ENCODE measurements at places on chromosomes 4 and X.

GRCh38 chr4:52987392-52988056 lies 125.4 kb downstream of the RASL11B start:
- DNase-seq, result no peak

GRCh38 chr4:177204126-177204525 lies 105.5 kb upstream of the NEIL3 start:
- DNase-seq, result no peak

GRCh38 chr4:184748251-184748652 lies 14.4 kb upstream of the CENPU start:
- no peak for DNase-seq

DNA sequence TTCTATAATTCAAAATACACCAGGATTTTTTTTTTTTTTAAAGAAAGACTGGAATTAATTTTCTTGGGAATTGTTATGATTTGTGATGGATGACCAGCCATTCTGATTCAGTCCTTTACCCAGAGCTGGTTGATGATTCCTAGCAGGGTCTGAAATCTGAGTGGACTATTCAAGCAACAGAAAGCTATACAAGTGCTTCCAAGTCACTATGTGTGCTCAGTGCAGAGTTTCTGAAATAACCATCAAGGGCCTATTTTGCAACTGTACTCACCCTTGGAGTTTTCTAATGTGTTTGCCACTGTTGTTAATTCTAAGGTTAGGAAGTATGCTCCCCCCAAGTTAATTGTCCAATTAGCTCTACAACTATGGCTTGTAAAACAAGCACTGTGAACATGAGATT lies 137.7 kb upstream of the RAPGEF2 start:
- DNase-seq, result no peak

- DNase-seq, result no peak
Measured at GRCh38 chr4:2817701-2818350, 24.9 kb downstream of the SH3BP2 start.

DNA sequence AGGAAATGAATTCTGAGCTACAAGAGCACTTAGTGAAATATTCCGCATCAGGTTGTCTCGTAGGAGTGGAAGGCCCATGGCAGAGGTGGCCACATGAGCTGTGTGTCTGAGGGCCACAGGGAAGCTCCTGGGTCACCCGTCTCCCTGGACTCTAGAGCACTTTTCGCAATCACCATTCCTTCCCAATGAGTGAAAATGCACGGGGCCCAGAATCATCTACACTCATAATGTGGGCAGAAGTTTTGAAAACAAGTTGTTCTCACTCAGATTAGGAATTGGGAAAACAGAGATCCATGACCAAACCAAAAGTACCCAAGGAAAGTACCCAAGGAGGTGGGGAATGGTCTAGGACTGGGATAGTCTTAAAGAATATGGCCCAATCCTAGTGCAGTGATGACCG lies 94.4 kb downstream of the SCD5 start:
- no peak for DNase-seq

- no peak for DNase-seq
Measured at GRCh38 chr4:2462992-2463762, 5.7 kb upstream of the RNF4 start.

DNA sequence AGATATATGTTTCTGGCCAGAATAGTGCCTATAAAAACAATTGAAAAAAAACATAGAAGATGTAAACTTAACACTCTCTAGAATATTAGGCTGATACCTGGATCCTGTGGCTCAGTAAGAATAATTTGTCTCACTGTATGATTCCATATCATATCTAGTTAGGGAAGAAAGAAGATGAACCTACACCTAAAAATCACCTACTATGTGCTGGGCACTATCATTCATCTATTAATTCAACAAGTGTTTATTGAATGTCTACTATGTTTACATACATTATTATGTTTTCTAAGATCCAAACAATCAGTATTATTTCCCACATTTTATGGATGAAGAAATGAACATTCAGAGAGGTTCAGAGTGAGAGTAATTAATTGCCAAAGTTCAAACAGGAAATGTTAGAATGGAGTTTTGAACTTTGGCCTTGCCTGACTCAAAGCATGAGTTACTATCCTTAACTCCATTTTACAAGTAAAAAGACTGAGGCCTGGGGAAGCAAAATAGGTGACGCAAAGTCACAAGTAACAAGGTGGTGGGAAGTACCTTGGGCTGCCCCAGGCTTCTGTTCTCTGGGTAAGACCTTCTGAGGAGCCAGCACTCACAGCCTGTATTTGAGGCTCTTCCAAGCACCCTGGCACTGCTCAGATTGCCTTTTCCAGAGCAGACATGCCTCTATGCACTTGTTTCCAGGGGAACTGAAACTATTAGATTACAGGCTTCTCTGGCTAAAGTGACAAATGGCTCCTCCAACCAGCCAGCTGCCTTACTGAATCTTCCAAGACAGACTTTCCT lies 111.1 kb upstream of the ACSL4 start:
- DNase-seq, result no peak

DNA sequence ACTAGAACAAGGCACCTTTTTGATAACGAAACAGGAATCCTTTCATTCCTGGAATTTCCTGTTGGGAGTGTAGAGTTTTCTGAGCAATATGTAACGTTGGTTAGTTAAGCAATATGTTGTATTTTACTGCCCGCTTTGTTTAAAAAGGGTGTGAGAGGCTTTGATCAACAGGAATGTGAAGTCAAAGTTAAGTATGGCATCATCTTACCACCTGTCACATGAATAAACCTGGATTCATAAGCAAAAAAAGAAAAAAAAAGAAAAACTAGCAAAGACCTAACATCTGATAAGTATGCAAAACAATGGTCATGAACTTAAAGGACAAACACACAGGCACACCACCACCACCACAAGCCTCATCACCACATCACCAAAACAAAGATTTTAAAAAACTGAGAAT lies 7.1 kb upstream of the CXCL5 start:
- no peak for DNase-seq

DNA sequence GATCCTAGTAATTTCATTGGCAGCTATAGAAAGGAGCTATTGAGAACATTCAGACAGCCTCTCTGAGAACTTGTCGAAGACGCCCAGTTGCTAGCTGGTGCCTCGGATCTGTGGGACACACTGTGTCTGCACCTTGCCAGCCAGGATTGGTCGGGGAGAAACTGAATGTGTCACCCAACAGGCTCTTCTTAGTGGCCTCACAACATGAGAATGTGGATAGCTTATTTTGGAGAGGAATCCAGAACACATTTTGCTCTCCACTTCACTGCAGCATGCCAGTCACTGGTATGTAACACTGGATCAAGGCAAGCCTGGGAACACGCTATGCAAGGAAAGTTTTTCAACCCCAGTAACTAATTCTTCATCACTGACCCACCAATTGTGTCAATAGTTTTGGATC lies 89.5 kb upstream of the TRPC3 start:
- DNase-seq, result no peak

GRCh38 chr4:113837397-113837796 lies 75.9 kb upstream of the CAMK2D start:
- DNase-seq, result no peak
